ENCODE measurements at places on chromosomes 6 and 20.
A peak's percentile ranks its signal among the peaks of the same experiment; 100 is the strongest.

DNA sequence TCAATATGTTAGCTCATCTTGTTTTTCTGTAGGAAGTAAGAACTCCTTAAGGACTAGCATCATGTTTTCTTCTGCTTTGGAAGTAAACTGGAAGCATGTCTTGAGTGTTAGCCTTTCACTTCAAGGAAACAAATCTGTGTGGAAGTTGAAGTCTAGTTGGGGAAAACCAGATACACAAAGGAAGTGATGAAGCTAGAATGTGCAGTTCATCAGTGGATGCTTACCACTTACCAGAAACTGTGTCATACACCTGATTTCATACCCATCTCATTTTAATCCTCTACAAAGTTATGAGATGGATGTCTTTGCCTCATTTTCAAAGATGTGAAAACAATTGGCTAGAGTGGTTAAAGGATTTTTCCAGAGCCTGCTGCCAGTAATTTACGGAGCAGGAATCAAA is 75.8 kb downstream of the TMEM170B start:
- no peak for DNase-seq

DNA sequence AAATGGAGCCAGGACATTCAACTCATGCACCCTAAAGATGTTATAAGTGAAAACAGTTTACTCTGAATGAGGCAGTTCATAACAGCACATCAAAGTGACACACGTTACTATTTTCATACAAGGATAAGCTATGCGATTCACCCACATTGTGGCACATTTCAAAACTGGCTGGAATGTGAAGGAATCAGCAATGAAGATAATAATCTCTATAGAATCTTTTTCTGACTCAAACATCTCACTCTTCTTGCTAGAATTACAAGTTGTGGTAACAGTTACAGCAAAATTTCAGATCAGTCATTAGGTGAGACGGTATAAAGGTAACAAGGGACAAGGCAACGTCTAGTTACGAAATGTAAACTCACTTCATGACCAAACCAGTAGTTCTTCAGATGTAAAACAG is 17.5 kb downstream of the TMEM244 start:
- no peak for DNase-seq

DNA sequence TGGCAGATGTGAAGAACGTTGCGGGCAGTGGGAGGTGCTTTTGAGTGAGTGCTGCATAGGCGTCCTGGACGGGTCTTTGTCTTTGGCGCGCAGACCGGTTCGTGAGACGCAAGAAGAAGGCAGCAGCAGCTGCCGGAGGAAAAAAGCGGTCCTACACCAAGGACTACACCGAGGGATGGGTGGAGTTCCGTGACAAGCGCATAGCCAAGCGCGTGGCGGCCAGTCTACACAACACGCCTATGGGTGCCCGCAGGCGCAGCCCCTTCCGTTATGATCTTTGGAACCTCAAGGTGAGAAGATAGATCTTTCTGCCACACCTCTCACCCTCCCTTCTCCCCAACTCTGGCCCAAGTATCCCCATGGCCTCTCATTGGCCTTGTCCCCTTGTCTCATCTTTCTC is 1.1 kb downstream of the ABT1 start:
- DNase-seq, result no peak

GRCh38 chr6:146898888-146899227 is 300.1 kb downstream of the ADGB start:
- no peak for DNase-seq

GRCh38 chr6:95780037-95780436 is 202.7 kb downstream of the MANEA start:
- DNase-seq, result no peak

DNA sequence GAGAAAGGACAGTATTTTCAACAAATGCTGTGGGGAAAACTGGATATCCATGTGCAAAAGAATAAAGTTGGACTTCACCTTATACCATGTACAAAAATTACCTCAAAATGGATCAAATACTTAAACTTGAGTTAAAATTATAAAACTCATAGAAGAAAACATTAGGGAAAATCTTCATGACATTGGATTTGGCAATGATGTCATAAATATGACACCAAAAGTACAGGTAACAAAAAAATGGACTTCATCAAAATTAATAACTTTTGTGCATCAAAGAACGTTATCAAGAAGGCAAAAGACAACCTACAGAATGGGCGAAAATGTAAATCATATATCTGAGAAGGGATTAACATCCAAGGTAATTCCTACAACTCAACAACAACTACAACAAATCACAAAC is 355.3 kb upstream of the SOX4 start:
- no peak for DNase-seq

DNA sequence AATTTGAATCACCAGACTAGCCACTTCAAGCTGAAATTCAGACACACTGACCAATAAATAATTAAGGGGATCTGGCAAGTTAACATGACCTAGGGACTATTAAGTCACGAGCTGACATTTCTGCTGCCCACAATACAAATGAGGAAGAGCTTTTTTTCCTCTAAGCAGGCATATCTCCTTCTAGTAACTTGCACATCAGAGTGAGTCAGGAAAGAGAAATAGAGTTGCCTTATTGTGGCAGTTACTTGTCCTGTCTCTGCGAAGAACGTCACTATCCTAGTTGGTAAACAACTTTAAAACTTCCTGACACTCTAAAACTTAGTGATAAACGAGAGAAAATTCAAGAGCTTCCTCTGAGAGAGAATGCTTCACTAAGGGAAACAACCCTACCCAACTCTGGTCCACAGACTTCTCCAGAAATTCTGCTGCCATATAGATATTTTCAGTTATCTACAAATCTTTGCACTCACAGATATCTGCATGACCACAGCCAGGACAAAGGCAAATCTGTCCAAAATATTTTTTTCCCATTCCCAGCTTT is 4.2 kb downstream of the PLA2G7 start:
- DNase-seq, result no peak

DNA sequence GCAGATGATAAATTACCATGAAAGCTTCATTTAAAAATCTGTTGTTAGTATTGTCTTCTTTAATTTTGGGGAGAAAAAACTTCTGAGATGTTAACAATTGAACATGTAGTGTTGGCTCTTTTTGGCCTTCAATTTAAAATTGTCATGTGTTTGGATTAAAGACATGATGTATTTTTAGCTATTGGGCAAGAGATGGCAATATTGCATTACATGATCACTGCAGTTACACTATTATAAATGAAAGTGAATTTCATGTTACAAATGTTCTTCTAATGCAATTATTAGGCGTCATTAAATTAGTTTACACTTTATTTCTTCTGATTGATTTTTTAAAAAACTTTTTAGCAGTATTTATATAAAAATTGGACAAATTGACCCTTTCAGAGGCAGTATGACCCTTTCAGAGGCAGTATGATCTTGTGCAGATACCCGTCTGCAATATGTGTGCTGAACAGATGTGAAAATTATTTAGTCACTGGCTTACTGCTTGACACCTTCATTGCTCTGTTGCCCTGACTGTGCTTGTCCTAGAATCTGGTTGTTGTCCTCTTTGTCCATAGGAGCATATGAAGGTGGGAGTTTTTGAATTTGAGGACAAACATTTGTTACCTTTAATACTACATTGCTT is 25.8 kb downstream of the CDKAL1 start:
- no peak for DNase-seq

DNA sequence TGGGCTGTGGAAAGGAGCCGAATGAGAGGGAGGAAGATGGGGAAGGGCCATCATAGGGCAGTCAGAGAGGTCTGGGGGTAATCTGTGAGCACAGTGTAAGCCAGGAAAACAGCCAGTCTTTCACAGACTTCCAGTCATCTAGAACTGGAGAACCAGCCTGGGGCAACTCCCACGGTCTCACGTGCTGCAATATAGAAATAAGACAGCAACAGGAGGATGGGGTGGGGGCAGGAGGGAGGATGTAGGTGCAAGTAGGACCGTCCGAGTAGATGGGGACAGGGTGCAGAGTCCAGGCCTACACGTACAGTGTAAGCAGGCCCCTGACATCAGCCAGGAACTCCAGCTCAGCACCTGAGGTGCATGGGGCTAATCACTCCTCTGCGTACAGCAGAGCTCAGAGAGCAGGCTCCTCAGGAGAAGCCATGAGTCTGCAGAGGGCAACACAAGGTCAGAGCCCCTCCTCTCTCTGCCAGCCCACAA is 58.2 kb upstream of the TNFAIP3 start:
- no peak for DNase-seq

DNA sequence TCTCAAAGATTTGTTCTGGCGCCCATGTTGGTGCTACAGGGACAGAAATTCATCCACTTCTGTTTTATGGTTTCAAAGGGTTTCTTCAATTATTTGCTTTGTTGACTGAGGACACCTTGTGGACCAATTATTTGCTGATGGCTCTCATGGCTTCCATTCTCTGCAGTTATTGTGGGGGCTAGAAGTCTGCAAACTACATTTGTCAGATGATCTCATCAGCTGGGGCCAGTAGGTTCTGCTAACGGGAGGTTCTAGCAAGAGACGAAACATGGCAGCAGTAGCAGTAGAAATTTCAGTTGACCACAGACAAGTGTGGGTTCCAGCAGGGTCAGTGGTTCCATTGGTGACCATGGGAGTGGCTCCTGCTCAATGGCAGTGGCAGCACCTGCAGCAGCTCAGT is 72.8 kb upstream of the BLCAP start:
- DNase-seq, result no peak

GRCh38 chr6:132411296-132411695 is 10.0 kb upstream of the MOXD1 start:
- no peak for DNase-seq

GRCh38 chr6:106257195-106257594 is 68.4 kb downstream of the ATG5 start:
- DNase-seq, result no peak

GRCh38 chr20:45337367-45338120 is 10.7 kb downstream of the SDC4 start:
- DNase-seq, result no peak

DNA sequence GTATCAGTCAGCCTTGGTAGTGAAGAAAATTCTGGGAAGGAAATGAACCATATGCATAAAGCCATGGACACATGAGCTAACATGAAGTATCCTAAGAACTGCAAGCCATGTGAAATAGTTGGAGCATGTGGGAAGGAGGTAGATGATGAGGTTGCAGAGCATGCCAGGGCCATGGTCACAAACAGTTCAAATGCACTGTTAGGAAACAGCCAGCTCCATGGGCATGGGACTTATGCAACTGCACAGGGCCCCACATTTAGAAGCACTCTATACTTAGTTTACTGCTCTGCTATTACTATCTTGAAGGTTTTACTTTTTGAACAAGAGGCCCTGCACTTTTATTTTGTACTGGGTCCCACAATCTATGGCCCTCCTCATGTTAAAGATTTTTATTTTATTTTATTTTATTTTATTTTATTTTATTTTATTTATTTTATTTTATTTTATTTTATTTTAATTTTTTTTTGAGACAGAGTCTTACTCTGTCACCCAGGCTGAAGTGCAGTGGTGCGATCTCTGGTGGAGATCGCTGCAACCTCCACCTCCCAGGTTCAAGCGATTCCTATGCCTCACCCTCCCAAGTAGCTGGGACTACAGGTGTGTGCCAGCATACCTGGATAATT is 169.1 kb downstream of the IBTK start:
- no peak for DNase-seq

GRCh38 chr6:44084231-44085014 is 42.8 kb downstream of the MRPL14 start:
- no peak for DNase-seq

- DNase-seq, result no peak
Observed at GRCh38 chr6:155994086-155994485, 538.4 kb upstream of the NOX3 start.

DNA sequence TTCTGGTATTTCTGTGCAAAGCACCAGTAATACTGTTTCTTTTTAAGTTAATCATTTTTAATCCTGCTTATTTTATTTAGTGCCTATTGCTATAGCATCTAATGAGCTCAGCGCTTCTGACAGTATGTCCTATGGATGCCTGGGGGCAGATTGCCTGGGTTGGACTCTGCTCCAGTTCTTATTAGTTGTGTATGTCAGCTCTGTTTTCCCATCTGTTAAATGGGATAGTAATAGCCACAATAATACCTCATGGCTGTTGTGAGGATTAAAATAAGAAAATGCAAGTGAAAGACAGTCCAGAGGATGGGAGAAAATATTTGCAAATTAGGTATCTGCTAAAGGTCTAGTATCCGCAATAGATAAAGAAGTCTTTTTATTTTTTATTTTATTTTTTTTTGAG is 87.0 kb downstream of the UTRN start:
- no peak for DNase-seq

GRCh38 chr20:58321205-58321604 is 11.7 kb downstream of the RAB22A start:
- DNase-seq, result no peak

- DNase-seq, result no peak
Observed at GRCh38 chr6:95517568-95517967, 59.8 kb upstream of the MANEA start.

GRCh38 chr6:22545051-22545450 is 24.3 kb upstream of the HDGFL1 start:
- DNase-seq, result no peak

DNA sequence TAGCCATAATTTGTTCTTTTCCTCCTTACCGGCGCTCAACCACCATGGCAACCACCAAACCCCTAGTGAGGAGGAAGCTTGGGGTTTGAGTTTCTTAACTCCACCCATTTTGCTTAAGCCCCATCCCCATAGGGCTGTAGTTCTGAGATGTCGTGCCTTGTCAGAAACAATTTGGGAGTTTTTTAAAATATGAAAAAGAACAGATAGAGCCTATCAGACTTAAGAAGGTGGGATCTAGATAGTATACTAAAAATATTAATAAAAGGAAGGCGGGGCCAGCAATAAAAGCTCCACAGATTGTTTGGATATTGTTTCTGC is 5.6 kb downstream of the BRD2 start:
- no peak for DNase-seq

- DNase-seq, result no peak
Observed at GRCh38 chr6:157528931-157529653, 148.1 kb downstream of the ZDHHC14 start.

GRCh38 chr6:41439524-41440418 is 104.4 kb downstream of the NCR2 start:
- DNase-seq, result peak; percentile 41

- no peak for DNase-seq
Observed at GRCh38 chr20:4962241-4962855, 39.0 kb downstream of the SLC23A2 start.

DNA sequence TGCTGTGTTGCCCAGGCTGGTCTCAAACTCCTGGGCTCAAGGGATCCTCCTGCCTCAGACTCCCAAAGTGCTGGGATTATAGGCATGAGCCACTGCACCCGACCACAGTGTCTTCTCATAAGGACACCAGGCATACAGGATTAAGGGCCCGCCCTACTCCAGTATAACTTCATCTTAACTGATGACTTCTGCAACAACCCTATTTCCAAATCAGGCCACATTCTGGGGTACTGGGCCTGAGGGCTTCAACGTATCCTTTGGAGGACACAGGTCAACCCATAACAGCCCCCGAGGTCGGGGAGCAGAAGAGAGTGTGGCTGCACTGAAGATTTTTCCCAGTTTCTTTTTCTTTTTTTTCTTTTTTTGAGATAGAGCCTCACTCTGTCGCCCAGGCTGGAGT is 39.7 kb downstream of the SUN5 start:
- no peak for DNase-seq

Data from SIG-M5 (cell line).